Lung microvascular endothelial cell (primary cell): ENCODE measurements at places on chromosomes 6 and 20.

DNA sequence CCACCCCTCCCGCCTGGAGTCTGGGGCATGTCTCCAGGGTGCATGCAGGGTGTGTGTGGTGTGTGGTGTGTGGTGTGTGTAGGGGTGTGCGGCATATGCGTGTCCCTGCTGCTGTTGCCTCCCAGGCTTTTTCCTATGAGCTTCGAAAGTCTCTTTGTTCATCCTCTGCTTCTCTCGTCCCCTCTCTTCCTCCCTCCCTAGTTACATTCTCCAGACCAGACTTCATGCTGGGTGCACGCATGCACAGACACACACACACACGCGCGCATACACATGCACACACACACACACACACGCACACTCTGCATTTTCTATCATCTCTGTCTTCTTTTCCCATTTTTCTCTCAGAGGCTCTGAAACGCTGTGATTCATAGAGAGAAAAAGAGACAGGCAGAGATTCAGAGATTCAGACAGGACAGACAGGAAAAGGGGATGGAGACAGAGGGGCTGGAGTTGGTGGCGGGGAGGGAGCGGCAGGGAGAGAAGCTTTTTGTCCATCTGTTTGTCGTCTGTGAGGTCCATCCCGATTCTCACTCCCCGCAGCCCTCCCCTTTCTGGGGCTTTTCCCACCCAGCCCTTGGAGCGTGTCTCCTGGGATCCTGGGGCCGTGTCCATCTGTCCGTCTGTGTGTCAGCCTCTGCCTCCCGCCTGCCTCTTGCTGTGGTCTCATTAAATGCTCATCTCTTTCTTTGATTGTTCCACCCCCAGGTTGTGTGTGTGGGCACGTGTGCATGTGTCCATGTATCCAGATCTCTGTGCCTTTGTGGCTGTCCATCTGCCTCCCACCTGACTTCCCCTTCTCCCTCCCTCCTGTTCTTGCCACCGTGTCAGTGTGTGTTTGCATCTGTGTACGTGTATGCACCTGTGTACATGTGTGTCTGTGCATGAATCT, 62.6 kb downstream of the SRC start:
- no peak for DNase-seq

GRCh38 chr6:4291453-4292403, 156.4 kb upstream of the ECI2 start:
- peak; percentile 92 for DNase-seq

DNA sequence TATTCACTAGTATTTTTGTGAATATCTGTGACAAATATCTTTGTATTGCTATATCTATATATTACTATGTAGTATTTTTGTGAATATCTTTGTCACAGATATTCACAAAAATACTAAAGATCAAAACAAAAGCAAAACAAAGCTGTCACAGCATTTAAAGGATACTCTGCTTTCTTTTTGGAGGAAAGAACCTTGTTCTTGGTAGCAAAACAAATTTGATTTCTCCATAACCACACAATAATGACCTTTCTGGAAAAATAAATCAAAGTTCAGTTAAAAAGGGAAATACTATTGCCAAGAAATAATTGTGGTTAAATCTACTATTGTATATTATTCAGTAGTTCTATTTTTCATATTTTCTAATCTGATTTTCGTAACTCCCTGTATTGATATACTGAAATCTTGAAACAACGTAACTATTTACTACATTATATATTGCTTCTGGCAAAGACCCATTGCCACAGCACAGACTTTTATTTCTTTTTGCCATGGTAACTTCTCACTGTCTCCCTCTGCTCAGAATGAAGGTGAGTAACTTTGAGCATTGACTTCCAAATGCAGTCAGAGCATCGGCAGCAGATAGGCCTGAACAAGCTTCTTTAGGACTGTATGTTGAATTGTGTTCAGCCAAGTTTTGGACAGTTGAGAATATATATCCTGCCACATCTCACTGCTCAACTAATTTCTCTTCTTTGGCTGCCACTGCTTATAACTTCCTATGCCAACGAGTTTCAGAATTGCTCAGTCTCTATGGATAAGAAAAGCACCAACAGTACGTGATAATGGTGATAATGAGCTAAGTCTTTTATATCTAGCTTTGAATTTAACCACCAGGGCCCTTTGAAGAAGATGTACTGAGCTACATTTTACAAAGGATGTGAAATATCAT, 1097.2 kb upstream of the GJE1 start:
- no peak for DNase-seq

GRCh38 chr20:46562009-46562372, 11.5 kb upstream of the OCSTAMP start:
- no peak for DNase-seq

GRCh38 chr6:113870917-113871316, 13.8 kb downstream of the MARCKS start:
- DNase-seq, result no peak

GRCh38 chr6:110191477-110191876, 11.2 kb downstream of the CDC40 start:
- DNase-seq, result no peak

GRCh38 chr20:53879048-53879684, 191.2 kb downstream of the BCAS1 start:
- DNase-seq, result no peak

DNA sequence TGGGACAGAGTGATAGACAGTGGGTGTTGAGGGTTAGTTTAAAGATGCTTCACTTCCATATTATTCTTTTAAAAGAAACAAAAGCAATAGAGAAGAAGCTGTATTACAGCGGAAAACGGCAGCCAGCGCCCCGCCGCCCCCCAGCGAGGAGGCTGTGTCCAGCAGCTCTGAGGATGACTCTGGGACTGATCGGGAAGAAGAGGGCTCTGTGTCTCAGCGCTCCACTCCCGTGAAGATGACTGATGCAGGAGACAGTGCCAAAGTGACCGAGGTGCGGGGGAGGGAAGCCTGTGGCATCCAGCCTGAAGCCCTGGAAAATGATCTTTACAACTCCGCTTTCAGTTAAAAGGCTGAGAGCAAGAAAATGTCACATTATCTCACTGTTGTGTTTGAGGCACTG, 100.2 kb downstream of the FIG4 start:
- DNase-seq, result no peak

GRCh38 chr6:62614442-62614841, 328.4 kb upstream of the KHDRBS2 start:
- no peak for DNase-seq

DNA sequence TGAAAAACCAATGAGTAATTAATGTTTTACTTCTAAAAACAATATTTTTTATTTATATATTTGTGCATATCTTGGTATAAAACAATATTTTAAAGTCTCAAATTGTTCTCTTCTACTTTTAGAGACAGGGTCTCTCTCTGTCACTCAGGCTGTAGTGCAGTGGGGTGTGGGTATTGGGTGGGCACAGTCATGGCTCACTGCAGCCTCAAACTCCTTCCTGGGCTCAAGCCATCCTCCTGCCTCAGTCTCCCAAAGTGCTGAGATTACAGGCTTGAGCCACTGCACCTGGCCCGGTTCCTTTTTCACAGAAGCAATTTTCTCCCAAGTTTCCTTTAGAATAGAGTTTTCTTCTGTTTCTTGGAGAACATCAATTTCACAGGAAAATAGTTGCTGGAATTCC, 102.8 kb downstream of the TMEM242 start:
- DNase-seq, result no peak

- no peak for DNase-seq
Measured at GRCh38 chr6:114740547-114740946, 397.7 kb upstream of the HS3ST5 start.

DNA sequence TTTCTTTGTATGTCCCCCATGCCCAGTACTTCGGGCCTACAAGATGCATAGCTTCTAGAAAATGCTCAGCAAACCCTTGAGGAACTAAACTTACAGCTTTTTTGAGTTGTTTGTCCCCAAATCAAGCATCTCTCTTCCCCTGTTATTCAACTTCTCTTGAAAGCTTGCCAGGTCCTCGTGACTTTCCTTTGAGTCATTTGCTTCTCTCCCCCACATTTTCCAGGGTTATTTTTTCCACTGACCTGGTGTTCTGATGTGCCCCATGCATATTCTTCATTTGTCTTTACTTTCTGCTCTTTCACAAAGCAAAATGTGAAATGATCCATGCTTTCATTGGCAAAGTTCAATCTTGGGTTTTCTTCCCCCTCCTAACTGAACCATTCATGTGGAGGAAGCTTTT, 204.8 kb downstream of the TFAP2A start:
- DNase-seq, result no peak

DNA sequence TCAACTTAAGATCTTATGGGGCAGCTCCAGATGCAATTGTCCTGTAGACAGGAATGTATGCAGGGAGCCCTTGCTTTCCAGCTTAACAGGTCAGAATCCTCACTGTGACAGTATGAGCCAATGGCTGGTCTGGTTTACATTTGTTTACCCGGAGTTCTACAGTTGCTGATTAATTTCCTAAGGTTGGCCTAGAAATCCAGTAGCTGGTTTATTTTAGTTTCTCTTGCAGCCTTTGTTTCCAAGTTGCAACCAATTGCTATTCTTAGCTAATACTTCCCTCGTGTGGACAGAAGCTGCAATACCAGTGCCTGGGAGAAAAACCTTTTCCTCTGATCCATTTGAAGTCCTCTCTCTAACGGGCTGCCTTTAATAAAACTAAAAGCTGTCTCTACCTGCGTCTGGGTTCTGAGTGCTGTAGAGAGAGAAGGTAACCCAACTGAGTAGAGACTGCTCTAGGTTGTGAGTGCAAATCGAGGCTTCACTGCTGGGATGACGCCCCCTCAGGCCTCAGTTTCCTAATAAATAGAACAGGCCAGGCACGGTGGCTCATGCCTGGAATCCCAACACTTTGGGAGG, 45.9 kb downstream of the ZNF217 start:
- peak; percentile 73 for DNase-seq

DNA sequence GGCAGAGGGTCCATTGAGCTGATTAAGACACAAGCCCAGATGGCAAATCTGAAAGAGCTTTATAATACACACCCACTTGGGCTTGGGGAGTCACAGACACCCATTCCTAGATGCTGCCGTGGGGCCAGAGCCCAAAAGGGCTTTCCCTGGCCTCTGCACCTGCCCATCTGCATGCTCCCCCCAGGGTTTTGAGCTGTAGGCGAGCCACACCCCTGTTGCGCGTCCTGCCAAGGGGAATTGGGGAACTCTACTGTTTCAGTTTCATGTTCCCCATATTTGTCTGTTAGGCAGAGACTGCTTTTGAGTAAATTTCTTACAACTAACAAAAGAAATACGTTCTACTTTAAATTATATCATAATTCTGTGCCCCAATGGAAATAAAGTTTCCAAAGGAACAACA, 52.9 kb upstream of the FNDC1 start:
- DNase-seq, result no peak

- no peak for DNase-seq
Measured at GRCh38 chr6:106182455-106182854, 96.3 kb downstream of the PRDM1 start.

- no peak for DNase-seq
Measured at GRCh38 chr6:158863646-158864045, 44.5 kb upstream of the EZR start.

DNA sequence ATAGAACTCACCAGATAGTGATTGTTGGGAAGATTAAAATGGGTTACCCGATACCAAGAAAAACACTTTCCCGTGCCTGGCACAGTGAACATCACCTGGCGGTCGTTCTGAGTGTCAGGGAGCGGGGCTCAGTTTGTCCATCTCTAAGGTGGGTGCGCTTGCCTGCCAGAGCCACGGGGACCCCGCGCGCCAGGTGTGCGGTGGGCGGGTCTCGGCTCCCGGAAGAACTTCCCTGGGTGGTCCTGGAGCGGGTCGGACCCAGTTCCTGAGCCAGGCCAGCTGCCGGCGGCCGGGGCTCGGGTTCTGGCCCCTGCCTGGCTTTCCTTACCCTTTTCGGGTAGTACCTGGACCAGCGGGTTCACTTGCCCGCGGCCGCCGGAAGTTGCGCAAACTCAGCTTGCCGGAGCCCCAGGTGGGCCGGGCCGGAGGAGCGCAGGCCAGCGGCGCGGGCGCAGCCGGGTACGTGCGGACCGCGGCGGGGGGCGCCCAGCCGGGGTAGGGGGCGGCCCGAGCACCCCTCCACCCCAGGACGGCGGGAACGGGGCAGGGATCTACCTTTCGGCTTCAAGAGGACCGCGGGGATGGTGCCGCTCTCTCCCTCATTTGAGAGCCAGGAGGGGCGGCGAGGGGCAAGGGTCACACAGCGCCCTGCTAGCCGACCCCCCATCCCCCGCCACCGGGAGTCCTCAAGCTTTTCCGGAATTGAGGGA, 7.5 kb downstream of the FAM110A start:
- no peak for DNase-seq

DNA sequence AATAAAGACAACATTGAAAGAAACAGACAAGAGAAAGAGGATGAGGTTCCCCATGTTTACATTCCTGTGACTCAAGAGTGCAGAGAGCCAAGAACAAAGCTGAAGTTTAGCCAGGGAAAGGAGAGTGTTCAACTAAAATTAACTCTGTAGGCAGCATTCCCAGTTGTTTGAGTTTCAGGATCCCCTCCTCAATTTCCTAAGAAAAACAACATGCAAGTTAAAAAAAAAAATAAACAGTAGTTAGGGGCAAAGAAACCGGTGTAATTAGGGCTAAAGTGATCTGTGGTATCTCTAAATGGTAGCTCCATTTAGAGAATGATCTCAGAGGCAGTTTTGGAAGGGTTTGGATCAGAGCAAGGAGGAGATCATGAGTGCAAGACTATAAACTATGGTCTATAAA, 30.9 kb upstream of the RAB23 start:
- DNase-seq, result no peak

- DNase-seq, result peak; percentile 48
Measured at GRCh38 chr6:28137505-28137981, 4.1 kb upstream of the ZKSCAN8 start.

DNA sequence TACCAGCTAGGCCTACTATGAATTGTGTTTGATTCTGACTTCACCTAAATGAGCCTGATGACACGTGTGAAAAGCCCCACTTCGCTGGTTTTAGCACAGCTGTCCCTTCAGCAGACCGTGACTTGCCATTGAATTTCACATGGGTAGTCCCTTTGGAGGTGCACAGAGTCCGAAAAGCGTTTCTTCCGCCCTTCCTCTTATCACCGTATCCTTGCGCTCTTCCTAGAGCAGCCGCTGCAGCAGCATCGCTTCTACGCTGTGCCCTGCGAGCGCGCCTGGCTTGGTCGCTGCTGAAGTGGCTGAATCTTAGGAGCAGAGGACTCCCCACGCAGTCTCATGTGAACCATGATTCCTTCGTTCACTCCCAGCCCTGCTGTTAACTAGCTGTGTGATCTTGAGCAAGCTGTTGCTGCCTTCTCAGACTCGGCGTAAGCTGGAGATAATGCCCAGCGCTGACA, 127.0 kb downstream of the PACRG start:
- DNase-seq, result no peak

- DNase-seq, result no peak
Measured at GRCh38 chr6:80540700-80541099, 434.2 kb downstream of the BCKDHB start.
